ENCODE measurements at places on chromosomes 2 and 18.
A peak's percentile ranks its signal among the peaks of the same experiment; 100 is the strongest.

GRCh38 chr18:7618891-7619442 is 51.9 kb downstream of the PTPRM start:
- DNase-seq, result no peak

- DNase-seq, result peak; percentile 81
Measured at GRCh38 chr2:199738727-199739412, 112.1 kb downstream of the FTCDNL1 start.

DNA sequence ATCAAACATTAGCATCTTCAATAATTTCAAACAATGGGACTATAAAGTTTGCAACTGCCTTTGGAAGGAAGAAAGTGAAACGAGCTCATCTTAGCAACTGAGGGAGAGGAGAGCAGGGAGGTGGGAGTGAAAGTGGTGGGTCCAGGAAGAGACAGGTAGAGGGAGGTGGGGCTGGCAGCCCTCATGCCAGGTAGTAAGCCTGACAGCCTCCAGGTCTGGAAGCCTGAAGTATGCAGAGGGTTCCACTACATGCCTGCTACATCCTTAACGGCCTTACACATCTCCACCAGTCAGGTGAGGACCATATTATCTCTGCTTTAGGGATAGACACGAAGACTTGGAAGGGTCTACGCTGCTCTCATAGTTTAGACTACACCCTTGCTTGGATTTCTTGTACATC is 201.1 kb upstream of the TWIST2 start:
- no peak for DNase-seq

DNA sequence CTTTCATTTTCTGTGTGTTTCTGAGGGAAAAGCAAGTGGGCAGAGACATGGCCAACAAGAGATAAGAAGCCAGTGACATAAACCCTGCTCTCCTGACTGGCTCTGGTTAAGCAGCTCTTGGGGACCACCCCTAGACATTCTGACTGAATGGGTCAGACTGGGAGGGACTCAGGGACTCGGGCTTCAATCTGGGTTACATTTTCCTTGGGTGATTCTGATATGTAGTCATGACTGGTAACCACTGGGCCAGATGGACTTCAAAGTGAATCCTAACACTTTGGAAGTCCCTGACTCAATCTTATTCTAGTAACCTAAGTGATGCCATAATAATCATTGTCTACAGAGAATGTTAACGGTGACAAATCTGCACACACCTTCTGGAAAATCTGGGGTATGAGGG is 397.8 kb downstream of the NBAS start:
- DNase-seq, result no peak

DNA sequence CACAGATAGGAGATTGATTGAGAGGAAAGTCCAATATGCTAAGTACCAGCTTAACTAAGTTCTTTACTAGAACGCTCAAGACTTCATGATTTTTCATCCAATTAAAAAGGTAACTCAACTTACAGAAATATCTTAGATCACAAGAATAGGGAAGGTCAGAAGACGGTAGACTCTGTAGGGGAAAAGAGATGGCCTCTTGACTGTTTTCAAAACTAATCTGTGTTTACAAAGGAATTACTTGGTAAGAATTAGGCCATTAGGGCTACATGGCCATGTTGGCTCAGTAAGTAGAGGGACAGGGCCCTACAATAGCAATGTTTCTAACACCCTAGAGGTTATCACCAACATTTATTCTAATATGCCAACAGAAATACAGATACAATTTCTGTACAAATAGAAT is 172.7 kb upstream of the ZFP36L2 start:
- no peak for DNase-seq

DNA sequence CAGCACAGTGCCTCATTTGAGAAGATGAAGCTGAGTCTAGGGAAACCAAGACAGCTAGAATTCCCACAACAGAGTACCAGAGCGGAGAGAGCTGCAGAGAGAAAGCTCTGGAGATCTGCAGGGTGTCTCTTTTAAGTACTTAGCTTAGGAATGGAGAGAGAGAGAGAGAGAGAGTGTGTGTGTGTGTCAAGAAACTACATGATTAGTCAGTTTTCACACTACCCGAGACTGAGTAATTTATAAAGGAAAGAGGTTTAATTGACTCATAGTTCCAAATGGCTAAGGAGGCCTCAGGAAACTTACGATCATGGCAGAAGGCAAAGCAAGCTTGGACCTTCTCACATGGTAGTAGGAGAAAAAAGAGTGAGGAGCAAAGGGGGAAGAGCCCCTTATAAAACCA is 64.0 kb downstream of the HIBCH start:
- DNase-seq, result no peak

GRCh38 chr2:36380624-36381481 is 25.3 kb downstream of the CRIM1 start:
- no peak for DNase-seq

- DNase-seq, result no peak
Measured at GRCh38 chr2:172211512-172211911, 108.8 kb upstream of the DLX2 start.

DNA sequence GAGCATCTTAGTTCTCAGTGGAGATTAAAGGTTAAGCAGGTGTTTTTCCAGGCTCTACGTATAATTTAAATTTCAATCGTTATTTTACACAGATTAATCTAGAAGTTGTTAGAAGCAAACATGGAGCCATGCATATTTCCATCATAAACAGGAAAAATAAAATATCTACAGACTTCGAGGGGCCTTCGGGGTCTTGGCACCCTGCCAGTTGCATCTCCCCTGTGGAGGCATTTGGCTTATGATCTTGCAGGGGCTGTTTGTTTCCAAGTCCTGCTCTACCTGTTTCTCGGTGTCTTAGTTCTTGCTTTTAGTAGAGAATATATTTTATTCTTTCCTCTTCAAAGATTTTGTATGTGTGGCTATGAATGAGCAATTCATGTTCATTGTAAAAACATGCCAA is 67.2 kb upstream of the FAM136A start:
- DNase-seq, result no peak

GRCh38 chr2:45793305-45793962 is 142.0 kb downstream of the PRKCE start:
- DNase-seq, result no peak

DNA sequence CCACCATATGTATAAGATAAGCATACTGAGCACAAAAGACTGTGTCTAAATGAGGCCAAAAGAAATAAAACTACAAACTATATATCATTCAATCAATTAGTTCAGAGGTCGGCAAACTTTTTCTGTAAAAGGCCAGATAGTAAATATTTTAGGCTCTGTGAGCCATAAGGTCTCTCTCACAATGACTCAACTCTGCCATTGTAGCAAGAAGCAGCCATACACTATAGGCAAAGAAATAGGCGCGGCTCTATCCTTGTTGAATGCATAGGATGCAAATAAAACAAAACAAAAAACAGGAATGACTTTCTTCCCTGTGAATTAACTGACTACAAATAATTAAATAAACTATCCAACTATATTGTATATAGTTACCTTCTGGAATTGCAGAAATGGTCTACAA is 8.6 kb upstream of the CCDC88A start:
- DNase-seq, result no peak

- DNase-seq, result no peak
Measured at GRCh38 chr2:105081006-105081601, 43.2 kb downstream of the MRPS9 start.

DNA sequence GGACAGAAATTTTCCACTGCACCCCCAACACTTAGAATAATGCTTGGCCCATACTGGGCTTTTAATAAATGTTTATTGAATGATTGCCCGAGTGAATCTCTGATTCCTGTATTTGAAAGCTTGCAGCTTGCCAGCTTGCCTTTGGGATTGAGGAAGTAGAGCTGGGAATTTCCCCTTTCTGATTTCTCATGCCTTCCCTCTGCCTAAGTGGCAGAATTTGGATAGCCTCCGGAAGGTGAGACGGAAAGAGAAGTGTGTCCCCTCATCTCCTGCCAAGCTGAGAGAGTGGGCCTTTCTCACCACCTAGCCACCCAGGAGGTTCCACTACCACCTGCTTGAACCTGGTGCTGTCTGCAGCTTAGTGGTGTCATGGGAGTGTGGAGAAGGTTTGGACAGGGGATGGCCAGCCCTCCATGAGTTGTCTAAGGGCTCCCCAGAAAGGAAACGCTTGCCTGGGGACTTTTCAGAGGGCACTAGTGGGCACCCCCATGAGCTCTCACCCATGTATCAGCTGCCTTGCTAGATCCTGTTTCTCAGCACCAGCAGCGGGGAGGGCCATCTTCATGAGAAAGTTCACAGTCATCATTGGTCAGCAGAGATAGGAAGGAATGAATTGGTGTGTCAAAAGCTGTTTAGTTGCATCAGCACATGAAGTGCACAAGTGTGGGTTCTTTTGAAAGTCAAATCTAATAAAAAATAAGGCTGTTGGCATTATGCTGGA is 8.6 kb upstream of the NCOA1 start:
- DNase-seq, result peak; percentile 81

DNA sequence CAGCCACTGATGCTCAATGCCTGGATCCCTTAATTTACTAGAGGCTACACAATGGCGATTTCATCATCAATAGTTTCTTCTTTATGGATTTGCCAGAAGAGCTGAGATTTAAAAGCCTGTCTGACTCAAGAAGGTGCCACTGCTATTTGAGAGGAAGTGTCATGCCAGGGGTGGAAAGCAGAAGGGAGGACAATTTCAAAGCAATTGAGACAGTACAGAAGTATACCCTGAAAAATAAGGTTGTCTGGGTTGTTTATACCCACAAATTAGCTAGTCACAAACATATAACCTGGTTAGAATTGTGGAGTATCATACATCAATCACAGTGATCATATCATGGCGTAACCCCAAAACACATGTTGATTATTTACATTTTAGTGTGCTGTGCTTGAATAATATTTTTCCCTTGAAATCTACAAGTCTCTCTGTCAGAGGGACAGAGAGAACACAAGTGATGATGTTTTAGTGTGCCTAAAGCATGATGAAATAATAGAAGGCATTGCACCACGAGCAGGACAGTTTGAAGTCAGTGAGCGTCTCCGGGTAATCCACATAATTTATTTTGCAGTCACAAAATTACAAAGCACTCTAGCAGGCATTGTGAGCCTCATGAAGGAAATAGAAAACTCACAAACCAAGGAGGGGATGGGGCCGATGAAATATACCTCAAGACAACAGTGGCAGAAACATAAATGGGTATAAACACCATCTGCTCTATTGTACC is 312.2 kb upstream of the SPRED2 start:
- no peak for DNase-seq

- DNase-seq, result no peak
Measured at GRCh38 chr18:45505497-45506206, 109.6 kb upstream of the SLC14A2 start.
